ENCODE measurements at places on chromosomes 3 and 15. TPM values are rescaled to one million over a fixed set of nuclear protein-coding genes. Genes with fewer than 3 reads are reported as not detected.
A peak's percentile ranks its signal among the peaks of the same experiment; 100 is the strongest.

C3orf70 gene
- 1.2 TPM for polyA plus RNA-seq

SLC9A9 gene
- 1.3 TPM for polyA plus RNA-seq

DOCK3 gene
- 5.0 TPM for polyA plus RNA-seq

KCNAB1 gene
- polyA plus RNA-seq, result 2.5 TPM

OSBPL10 gene
- 1.2 TPM for polyA plus RNA-seq

ADGRG7 gene
- polyA plus RNA-seq, result not detected

AADACL2 gene
- polyA plus RNA-seq, result not detected

SIDT1 gene
- polyA plus RNA-seq, result 0.32 TPM

IMPG2 gene
- polyA plus RNA-seq, result 0.04 TPM

MORC1 gene
- not detected for polyA plus RNA-seq

SEMA3F gene
- 15.1 TPM for polyA plus RNA-seq

CLCN2 gene
- polyA plus RNA-seq, result 8.4 TPM

ALG1L2 gene
- not detected for polyA plus RNA-seq

SST gene
- polyA plus RNA-seq, result 0.23 TPM

ASB14 gene
- polyA plus RNA-seq, result 0.01 TPM

C3orf85 gene
- polyA plus RNA-seq, result not detected

KNL1 gene
- 0.10 TPM for polyA plus RNA-seq

CILP gene
- polyA plus RNA-seq, result 8.9 TPM

ARGFX gene
- polyA plus RNA-seq, result not detected

- DNase-seq, result no peak
These were observed 280.1 kb downstream of the EPHB1 start for GRCh38 chr3:135075157-135075556.

DNA sequence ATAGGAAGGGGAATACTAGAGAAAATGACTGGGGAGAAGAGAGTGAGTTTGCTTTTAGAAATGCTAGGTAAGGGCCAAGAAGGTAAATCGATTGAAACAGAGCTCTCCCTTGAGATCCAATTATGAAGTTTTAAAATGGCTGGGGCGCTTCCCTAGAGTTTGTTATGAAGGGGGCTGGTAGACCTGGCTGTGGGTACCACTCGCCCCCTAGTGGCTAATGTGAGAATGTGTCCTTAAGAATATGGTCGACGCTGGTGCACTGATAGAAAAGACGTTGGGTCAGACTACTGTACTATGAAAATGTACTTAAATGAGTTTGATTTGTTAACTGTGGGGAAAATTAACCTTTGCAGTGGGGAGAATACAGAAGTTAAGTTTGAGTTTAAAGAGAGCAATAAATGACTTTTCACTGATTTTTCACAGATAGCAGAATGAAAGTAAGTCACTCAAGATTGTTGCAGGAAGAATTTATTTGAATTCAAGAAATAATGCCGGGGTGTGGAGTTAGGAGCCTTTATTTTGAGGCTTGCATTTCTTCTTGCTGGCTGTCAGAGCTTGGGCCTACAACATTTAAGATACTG is 9.2 kb downstream of the TMPRSS7 start:
- no peak for DNase-seq

- DNase-seq, result peak; percentile 12
These were observed at the start of gene TAGLN3 for GRCh38 chr3:111998636-111999483. TAGLN3 (plus strand) TSS chr3:111998922; CDS start chr3:111999423, 501 bp downstream.

GRCh38 chr3:56869157-56869889 is 67.6 kb upstream of the ARHGEF3 start:
- no peak for DNase-seq

- no peak for DNase-seq
These were observed 8.6 kb downstream of the SLC6A1 start for GRCh38 chr3:11001020-11001657.

- DNase-seq, result no peak
These were observed 49.1 kb downstream of the NEK11 start for GRCh38 chr3:131075632-131076328.

- no peak for DNase-seq
These were observed 246.5 kb downstream of the PDZRN3 start for GRCh38 chr3:73378207-73378606.

DNA sequence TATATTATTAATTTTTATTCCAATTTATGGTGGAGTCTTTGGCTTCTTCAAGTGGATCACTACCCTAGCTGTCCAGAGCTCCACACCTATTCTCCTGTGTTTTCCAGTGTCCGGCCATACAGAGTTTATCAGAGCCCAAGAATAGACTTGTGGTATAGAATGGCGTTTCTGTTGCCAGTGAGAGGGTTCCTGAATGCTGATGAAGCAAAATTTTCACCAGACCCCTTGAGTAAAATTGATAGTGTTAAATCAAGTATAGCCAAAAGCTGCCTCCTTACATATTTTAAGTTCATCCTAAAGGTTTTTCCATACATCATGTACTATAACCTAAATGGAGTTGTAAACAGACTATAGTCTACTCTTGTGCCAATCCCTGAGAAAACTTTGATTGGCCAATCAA is 171.5 kb upstream of the CHL1 start:
- DNase-seq, result no peak

- no peak for DNase-seq
These were observed 271.5 kb downstream of the SATB1 start for GRCh38 chr3:18153571-18154173.

- DNase-seq, result no peak
These were observed 78.4 kb upstream of the RAD18 start for GRCh38 chr3:9041626-9042025.

DNA sequence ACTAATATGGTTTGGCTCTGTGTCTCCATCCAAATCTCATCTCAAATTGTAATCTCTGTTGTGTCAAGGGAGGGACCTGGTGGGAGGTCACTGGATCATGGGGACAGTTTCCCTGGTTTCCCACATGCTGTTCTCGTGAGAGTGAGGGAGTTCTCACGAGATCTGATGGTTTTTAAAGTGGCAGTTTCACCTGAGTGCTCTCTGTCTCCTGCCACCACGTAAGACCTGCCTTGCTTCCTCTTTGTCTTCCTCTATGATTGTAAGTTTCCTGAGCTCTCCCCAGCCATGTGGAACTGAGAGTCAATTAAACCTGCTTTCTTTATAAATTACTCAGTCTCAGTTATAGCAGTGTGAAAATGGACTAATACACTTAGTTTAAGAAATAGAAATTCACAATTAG is 228.9 kb downstream of the CD47 start:
- DNase-seq, result no peak

DNA sequence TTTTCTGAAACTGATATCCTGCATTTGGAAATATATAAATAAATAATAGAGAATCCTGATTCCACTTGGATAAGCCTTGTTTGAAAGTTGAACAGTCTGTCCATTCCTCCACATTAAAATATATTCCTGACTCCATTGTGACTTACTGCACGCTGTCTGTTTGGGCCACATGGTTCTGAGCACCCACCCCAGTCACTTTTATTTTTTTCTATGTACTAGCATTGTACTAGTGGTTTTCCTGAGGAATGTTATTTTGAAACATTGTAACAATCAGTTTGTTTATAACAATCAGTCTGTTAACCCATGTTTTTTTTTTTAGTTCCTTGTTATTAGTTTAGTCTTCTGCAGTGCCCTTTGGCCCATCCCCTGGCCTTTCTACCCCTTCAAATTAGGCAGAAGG is 87.4 kb upstream of the CCNL1 start:
- DNase-seq, result no peak

DNA sequence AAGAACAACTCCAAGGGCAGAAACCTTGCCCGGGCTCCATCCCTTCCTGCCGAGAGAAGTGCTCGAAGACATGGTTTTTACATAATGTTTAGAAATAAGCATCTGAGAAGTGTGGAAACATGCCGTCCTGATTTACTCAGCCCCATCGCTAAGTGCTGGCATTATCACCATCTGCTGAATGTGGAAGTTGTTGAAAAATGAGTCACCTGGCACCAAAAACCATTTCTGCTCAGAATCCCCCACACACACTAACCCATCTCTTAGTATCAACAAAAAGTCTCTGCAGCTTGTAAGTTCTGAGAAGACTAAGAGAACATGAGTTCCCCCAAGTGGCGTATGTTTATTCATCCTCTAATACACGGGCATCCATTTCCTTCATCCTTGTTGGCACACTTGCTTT is 51.0 kb upstream of the ARL8B start:
- no peak for DNase-seq

GRCh38 chr3:25156626-25157025 is 271.4 kb upstream of the RARB start:
- DNase-seq, result no peak

DNA sequence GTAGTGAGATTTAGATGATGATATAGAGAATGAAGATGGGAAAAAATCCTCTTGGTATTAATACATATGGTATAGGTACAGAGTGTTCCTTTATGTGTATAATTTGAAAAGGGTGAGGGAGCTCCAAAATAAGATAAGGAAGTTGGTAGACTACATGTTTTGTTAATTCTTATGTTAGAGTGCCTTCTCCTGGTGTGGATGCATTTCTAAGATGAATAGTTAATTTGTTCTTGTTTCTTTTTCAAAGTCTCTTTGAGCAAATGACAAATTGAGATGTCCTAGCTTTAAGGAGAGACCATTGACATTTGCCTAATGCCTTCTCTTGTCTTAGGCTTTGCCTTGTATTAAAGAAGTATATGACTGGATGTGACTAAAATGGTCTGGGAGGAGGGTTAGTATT is 34.1 kb downstream of the AKAP13 start:
- no peak for DNase-seq

- DNase-seq, result no peak
These were observed 386.7 kb downstream of the RSL24D1 start for GRCh38 chr15:54810031-54810430.

GRCh38 chr3:27521179-27521871 is 37.1 kb upstream of the SLC4A7 start:
- peak; percentile 37 for DNase-seq

DNA sequence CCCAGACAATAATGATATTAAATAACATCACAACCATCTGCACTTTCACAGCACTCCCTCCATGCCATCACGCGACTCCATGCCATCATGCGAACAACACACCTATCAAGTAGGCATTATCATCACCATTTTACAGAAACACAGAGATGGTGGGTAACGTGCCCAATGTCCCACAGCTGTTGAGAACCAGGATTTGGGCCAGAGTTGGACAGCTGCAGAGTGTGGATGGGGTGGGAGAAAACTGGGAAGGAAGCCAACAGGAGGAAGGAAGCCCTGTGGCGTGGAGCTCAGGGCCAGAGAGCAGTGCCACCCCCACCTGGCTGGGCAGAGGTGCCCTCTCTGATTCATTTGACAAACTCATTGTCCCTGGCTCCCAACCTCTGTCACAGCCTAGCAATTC is 29.0 kb downstream of the RBPMS2 start:
- DNase-seq, result no peak

- no peak for DNase-seq
These were observed 46.2 kb downstream of the C3orf38 start for GRCh38 chr3:88195951-88196434.

GRCh38 chr3:66406163-66406562 is 94.7 kb downstream of the LRIG1 start:
- no peak for DNase-seq

- DNase-seq, result no peak
These were observed 37.8 kb upstream of the TRH start for GRCh38 chr3:129936757-129937156.

DNA sequence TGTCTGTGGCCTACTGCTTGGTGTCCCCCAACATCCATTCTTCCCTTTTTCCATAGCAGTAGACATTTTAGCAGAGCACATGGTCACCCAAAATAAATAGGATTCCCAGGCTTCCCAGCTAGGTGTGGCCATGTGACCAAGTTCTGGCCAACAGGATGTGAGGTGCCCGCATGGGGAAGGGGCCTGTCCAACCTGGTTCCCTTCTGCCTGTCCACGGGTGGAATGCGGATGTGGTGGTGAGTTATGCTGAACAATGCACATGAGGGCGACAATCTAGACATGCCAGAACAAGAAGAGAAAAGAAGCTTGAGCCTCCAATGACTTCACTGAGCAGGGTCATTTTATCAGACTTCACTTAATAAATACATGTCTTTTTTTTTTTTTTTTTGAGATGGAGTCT is 77.6 kb upstream of the DLG1 start:
- DNase-seq, result no peak

GRCh38 chr3:196753201-196753600 is 13.5 kb downstream of the PAK2 start:
- no peak for DNase-seq

GRCh38 chr15:64651601-64652191 is 123.7 kb downstream of the RBPMS2 start:
- no peak for DNase-seq

- DNase-seq, result peak; percentile 97
These were observed at the start of gene TTLL13 for GRCh38 chr15:90249203-90249863. TTLL13 (plus strand) TSS chr15:90249556; CDS start chr15:90250631, 1,075 bp downstream.

GRCh38 chr3:25508901-25509300 is 80.8 kb downstream of the RARB start:
- DNase-seq, result no peak

GRCh38 chr3:52743721-52744120 is 27.0 kb downstream of the NEK4 start:
- no peak for DNase-seq

GRCh38 chr3:176055836-176056235 is 1141.4 kb downstream of the TBL1XR1 start:
- DNase-seq, result no peak

DNA sequence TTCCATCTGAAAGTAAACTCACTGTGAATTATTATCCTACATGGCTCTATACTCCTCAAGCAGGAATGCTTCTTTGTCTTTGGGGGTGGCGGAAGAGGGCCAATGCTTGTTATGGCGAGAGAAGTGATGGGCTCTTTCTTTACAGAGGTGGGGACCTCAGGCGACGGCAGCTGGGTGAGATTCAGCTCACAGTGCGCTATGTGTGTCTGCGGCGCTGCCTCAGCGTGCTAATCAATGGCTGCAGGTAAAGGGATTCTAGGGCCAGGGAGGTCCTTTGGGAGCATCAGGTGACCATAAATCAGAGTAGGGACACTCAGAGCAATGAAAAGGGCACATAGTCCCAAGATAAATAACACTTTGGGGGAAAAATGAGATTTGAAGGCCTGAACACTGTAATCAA is 39.0 kb downstream of the ESYT3 start:
- no peak for DNase-seq

- DNase-seq, result no peak
These were observed 18.8 kb upstream of the CHD2 start for GRCh38 chr15:92881211-92881754.

GRCh38 chr3:123292321-123293310 is 90.9 kb downstream of the SEC22A start:
- no peak for DNase-seq

- DNase-seq, result no peak
These were observed 108.8 kb downstream of the DLG1 start for GRCh38 chr3:197189623-197190022.

GRCh38 chr3:47423548-47424145 is 42.8 kb downstream of the PTPN23 start:
- DNase-seq, result no peak

- DNase-seq, result no peak
These were observed 228.8 kb upstream of the LYSMD4 start for GRCh38 chr15:99962006-99962561.
